ENCODE measurements at places on chromosomes 13 and 19.

DNA sequence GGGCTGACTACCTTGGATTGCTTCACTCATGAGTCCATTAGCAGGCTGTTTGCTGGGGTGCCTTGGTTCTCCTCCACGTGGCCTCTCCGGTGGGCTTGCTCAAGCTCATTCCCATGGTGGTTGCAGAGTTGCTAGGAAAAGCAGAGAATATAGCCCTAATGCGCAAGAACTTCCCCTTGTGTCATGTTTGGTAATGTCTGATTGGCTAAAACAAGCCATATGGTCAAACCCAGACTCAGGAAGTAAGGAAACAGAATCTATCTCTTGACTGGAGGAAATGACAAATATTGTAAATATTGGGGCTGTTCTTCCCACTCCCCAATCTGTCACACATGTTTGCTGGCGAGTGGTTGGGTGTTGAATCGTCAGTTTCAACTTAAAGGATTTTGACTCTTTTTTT, 12.1 kb downstream of the NFILZ start:
- no peak for DNase-seq

- DNase-seq: no peak
These were observed 77.1 kb downstream of the SACS start for GRCh38 chr13:23356368-23356767.

- DNase-seq: no peak
These were observed 5.5 kb upstream of the SULT2A1 start for GRCh38 chr19:47891622-47891922.

DNA sequence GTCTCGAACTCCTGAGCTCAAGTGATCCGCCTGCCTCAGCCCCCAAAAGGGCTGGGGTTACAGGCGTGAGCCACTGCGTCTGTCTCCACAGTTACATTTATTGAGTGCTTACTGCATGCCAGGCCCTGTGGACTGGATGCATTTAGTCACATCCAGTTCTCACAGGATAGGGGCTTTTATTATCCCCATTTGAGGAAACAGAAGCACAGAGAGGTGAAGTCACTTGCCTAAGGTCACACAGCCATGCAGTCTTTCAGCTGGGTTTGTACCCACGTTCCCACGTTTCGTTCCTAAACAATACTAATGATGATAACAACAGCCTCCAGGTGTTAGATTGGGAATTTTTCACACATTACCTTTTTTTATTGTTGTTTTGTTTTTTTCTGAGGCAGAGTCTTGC, 9.1 kb upstream of the EBI3 start:
- no peak for DNase-seq

- DNase-seq: no peak
These were observed 194.7 kb downstream of the ABCC4 start for GRCh38 chr13:95106562-95106961.

- DNase-seq: no peak
These were observed 9.0 kb downstream of the C19orf47 start for GRCh38 chr19:40339018-40339728.

DNA sequence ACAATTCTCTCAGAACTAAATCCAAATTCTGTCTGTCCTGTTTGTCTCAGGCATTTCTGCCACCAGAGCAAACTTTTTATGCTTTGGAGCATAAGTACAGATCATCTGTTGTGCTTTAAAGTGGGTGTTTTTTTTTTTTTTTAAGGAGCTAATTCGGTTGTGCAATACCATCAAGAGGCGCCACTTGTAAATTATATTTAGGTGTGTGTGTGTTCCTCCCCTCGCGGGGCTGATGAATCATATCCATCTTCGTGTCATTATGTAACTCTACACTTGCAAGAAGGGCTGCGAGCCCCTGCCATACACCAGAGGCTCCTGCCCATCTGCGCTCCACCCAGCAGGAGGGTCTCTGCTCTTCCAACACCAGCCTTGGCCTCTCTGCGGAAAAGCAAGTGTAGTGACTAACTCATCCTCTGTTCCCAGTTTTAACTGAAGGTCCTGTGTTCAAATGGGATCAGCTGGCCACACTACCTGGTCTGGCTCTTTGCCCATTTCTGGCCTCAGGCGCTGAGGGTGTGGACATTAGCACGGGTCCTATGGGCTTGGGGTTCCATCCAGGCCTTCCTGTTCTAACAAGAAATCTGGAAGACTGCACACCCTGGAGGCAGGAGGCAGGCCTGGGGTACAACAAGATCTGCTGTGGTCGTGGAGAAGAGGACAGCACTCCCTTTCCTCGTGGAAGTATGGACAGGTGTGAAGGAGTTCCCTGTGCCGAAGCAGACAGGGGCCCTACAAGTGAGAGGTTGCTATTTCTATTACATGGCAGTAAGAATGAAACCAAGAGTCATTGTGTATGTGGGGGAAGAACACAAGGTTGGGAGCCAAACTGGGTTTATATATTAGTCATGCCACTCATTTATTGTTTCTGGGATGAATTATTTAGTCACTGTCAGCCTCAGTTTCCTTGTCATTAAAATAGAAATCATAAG, 96.1 kb upstream of the MBNL2 start:
- no peak for DNase-seq

- DNase-seq: no peak
These were observed 894.4 kb downstream of the SLITRK5 start for GRCh38 chr13:88565566-88565965.

DNA sequence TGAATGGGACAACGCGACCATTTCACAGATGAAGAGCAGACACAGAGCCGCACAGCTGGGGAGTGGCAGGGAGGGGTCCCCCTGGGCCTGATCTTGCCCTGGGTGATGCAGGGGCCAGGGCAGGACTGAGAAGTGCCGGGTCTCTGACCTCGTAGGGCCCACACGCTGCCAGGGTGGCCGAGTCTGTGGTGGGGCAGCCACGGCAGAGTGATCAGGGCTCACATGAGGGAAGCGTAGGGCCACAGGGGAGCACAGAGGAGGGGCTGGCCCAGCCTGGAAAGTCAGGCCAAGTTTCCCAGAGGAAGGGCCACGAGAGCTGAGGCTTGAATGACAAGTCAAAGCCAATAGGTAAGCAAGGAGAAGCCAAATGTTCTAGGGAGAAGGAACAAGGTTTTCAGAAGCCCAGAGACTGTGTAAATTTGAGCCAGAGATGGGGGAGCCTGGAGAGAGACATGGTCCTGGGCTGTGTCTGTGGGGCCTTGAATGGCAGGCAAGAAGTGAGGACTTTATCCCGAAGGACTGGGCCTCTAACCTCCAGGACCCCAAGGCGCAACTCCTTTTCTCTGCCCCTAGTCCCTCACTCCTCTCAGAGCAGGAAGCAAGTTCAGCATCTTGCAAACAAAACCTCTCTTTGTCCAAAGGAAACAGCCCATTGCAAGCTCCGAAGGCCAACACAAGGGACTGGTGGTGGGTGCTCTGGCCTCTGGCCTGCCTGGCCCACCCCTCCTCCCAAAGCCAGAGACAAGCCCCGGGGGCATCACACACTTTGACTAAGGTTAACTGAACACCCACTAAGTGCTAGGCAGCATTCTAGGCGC, 31.7 kb upstream of the FXYD3 start:
- DNase-seq: no peak

- DNase-seq: no peak
These were observed 7.0 kb downstream of the NCLN start for GRCh38 chr19:3192684-3193083.

- DNase-seq: no peak
These were observed 5.6 kb downstream of the ZAR1L start for GRCh38 chr13:32309312-32310133.

- no peak for DNase-seq
These were observed 58.7 kb downstream of the DPY19L3 start for GRCh38 chr19:32464279-32464678.

DNA sequence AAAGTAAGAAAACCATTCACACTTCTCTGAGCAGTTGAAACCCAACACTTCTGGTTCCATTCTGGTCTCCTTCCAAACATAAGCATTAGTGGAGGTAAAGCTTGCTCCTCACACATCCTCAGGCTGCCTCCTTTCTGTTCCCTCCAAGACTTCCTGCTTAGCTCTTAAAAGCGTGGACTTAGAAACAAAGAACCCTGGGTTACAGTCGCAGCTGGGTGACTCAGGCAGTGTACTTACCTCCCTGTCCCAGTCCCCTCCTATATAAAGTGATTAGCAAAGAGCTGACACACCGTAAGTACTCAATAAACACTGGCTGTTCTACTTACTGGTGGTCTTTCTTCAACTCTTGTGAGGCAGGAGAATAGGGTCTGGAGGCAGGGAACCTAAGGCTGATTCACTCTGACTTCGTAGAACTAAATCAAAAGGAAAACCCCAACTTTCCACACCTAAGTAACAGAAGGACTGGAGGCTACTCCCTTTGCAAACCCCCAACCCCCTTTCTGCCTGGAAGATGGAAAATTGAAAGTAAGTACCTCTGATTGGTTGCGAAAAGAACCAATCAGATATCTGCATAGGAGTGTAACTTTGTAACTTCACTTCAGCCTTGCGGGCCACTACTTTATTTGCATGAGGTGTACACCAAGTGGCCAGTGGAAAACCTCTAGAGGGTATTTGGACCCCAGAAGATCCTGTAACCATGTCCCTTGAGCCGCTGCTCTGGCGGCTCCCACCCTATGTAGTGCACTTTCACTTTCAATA, 165.4 kb downstream of the SUCLA2 start:
- no peak for DNase-seq

DNA sequence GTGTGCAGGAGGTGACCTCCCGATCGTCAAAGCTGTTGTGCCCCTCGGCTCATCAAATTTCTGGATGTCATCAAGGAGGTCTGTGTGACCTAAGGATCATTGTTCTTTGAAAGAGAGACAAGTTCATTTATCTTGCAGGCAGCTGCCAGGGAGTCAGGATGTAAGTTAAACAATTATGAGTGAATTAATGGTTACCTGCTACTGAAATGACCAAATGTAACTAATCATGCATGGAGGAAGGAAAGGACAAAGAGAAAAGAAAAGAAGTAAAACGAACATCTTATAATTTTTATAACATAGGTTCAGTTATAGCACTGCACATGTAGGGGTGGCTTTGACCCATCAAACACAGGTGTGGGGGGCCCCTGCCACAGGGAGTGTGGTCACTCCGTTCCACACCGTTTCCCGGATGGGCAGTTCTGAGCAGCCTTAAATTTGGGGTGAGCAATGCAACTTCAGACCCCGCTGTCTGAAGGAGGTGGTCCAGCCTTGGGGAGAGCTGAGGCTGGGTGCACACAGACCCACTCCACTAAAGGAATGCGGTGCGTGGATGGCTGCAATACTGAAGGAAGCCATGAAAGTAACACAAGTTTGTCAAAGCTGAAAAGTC, 5.3 kb downstream of the CD22 start:
- no peak for DNase-seq

DNA sequence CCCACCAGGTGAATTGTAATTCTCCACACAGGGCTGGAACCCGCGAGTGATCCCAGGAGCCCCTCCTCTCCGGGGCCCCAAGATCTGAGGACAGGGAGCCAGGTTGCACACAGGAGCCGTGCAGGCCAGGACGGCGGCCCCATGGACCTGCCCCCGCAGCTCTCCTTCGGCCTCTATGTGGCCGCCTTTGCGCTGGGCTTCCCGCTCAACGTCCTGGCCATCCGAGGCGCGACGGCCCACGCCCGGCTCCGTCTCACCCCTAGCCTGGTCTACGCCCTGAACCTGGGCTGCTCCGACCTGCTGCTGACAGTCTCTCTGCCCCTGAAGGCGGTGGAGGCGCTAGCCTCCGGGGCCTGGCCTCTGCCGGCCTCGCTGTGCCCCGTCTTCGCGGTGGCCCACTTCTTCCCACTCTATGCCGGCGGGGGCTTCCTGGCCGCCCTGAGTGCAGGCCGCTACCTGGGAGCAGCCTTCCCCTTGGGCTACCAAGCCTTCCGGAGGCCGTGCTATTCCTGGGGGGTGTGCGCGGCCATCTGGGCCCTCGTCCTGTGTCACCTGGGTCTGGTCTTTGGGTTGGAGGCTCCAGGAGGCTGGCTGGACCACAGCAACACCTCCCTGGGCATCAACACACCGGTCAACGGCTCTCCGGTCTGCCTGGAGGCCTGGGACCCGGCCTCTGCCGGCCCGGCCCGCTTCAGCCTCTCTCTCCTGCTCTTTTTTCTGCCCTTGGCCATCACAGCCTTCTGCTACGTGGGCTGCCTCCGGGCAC, 3.9 kb downstream of the FFAR1 start:
- no peak for DNase-seq

DNA sequence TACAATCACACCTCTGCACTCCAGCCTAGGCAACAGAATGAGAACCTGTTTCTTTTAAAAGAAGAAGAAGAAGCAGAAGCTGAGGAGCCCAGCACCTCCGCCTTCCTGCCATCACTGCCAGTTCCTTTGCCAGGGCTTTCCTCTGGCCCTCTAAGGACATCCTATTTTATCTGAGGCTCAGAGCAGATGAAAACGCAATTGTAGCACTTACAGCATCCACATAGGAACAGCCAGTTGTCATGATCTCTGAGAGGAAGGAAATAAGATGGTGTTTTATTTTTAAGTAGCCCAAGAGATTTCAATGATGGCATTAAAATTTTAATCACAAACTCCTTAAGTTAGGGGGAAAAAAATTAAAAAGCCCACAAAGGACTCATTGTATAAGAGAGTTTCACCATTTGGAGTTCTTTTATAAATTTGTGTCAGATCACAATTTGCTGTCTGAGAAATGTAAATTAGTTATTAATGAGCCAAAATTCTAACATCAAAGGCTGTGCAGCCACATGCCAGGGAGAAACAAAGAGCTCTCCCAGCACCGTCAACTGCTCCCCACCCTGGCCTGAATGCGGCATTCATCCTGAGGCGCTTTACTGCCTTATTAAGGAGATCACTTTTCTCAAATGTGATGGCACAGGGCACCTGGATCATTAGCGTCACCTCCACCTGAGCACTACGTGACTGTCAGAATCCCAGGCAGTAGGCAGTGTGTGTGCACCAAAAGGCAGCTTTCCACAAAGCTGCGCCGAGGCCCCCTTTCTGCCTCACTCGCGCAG, 393.0 kb downstream of the FOXO1 start:
- no peak for DNase-seq

DNA sequence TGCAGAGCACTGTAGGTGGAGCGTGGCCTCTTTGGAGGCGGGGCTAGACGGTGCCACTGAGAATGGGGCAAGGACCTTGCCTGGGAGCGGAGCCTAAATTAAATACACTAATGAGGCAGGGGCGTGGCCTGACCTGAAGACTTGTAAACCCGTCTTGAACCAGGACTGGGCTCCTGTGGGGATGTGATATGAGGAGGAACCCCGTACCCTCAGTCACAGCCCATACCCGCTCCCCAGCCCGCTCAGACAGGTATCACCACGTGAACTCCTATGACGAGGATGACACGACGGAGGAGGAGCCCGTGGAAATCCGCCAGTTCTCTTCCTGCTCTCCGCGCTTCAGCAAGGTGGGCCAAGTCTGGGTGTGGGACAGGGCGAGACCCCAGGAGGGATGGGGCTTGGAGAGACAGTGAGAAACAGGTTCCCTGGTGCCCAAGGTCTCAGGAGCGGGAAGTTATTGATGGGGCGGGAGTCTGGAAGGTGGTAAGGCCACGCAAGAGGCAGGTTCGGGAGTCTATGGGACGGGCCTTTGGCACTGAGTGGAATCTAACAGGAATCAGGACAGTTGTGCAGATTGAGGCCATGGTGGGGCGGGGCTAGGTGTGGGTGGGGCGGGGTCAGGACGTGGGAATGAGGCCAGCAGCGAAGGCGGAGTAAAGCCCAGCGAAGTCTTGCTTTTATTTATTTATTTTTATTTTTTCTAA, 14.7 kb downstream of the DNASE2 start:
- DNase-seq: no peak

Measured in T-helper 22 cell (primary cell).